NB4 (cell line): ENCODE measurements at places on chromosomes 4 and X.

GRCh38 chrX:25296850-25297249 is 281.1 kb upstream of the ARX start:
- DNase-seq, result no peak

- DNase-seq, result no peak
These were observed 221.3 kb downstream of the GPAT3 start for GRCh38 chr4:83757121-83757621.

GRCh38 chr4:179803857-179804256 is 2361.6 kb upstream of the AGA start:
- DNase-seq, result no peak

- DNase-seq, result no peak
These were observed 376.8 kb downstream of the BCOR start for GRCh38 chrX:39720945-39721344.

DNA sequence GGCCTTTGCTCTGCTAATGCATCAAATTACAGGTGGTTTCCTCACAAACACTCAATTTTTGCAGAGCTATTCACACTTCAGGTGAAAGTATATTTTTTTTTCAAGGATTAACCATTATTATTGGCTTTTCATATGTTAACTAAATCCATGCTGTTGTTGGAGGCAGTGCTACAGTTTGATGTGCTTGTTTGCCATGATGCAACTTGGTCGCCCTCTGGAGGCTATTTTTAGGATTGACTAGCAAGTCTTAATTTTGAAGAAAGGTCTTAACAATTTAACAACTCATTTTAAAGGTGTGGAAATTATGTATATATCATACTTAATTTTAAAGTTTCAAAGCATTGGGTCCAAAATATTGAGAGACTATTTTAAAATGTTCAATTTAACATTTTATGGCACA is 168.8 kb upstream of the FAM47A start:
- DNase-seq, result peak; percentile 73

DNA sequence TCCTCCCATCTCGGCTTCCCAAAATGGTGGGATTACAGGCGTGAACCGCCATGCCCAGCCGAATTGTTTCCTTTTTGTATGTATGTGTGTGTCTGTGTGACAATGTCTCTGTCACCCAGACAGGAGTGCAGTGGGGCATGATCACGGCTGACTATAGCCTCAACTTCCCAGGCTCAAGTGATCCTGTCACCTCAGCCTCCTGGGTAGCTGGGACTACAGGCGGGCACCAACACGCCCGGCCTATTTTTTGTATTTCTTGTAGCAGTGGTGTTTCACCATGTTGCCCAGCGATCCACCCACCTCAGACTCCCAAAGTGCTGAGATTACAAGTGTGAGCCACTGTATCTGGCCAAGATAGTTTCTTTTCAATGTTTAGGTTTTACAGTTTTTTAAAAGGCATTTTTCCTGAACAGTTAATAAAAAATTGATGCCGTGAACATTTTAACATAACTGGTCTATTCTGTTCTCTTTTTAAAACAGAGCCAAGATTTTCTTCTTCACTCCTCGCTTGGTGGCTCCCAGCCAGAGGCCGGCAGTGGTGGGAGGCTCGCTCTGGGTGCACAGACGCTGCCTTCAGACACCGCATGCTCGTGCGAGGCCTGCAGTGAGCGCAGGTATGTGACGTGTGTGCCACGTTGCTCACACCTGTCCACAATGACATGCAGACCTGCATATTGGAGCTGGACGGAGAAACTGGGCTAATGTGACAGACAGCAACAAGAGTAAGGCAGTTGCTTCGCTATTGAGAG is 88.5 kb downstream of the FAM193A start:
- no peak for DNase-seq

- DNase-seq, result peak; percentile 76
These were observed 508.8 kb downstream of the C4orf33 start for GRCh38 chr4:129604632-129605255.

- no peak for DNase-seq
These were observed 194.7 kb downstream of the DTHD1 start for GRCh38 chr4:36476135-36476534.

DNA sequence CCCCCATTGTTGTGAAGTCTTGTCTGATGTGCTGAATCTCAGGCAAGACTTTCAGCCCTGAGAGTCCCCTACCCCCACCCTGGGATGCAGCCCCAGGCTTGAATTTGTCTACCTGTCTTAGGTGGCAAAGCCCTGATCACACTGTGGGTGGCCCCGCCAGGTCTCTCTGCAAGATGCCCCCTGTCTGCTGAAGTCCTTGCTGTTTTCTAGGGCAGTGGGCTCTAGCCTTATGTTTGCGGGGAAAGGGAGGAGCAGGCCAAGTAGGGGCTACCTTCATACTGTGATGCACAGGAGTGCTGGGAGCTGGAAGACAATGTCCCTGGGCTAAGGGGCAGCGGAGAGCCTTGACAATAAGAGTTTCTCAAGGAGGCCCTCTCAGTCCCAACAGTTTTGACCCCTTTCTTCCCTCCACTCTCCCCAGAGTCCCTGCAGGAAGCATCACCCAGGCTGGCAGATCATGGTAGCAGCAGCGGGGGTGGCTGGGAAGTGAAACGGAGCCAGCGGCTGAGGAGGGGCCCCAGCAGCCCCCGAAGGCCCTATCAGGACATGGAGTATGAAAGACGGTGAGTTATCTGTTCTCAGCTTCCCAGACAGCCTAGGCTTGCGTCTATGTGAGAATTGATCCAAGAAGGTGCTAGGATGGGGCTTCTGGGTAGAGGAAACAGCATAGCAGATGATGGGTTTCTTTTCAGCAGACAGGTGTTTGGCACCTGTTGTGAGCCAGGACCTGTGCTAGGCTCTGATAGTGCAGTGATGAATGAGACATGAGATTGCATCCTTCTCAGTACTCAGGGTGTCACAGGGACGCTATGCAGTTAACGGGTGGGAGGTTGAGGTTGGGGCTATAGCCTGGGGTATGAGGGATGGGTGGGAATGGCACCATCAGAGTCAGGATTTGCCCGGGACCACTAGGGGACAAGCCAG is 2.2 kb downstream of the RBM10 start:
- no peak for DNase-seq

- DNase-seq, result no peak
These were observed 142.9 kb downstream of the SHOX start for GRCh38 chrX:773292-774025.

DNA sequence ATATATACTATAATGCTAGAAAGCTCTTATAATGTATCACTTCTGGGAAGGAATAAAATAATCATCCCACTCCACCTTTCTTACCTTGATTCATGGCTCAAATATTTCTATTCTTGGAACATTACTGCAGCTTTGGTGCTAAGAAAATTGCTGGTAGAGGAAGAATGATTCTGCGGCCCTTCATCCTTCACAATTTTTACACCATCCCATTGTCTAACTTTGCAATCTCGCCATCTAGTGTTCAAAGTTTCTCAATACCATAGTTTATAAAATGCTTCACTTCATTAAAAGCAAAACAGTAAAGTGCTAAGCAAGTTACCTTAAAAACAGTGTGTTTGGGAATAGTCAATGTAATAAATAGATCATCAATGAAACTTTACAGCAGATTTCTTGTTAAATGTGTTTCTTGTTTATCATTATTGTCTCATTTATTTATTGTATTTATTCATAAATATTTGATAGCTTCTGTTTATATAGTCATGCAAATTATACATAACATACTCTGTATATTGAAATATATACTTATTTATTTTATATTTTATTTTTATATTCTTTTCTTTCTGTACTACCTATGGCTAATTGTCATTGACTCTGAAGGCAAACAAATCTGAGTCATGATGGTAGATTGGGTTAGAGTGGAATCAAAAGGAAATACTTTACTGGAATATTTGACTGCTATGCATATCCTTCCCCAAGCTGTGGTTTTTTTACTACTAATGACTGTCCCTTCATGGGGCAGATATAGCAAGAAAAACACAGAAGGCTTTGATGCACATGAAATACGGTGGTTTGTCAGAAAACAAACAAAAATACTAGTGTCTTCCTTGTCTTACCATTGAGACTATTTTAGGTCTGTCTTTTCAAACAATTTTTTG is 390.7 kb downstream of the MAPK10 start:
- peak; percentile 36 for DNase-seq

DNA sequence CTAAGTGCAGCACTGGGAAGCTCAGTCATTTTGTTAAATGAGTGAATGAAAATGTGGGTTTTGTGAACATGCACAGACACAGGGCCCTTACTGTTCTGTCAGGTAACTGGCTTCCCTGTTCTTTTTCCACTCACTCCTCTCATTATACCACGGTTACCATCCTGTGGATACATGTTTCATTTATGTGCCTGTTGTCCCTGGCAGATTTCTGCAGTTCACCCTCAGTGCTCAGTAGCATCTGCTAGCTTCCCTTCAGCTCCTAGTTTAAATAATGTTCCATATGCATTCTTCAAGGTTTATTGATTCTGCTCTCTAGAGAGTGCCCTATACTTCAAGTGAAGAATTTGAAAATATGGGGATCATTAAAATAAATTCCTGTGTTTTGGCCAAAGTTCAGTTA is 1634.3 kb upstream of the ADGRL3 start:
- no peak for DNase-seq

- DNase-seq, result no peak
These were observed 237.8 kb downstream of the TRAM1L1 start for GRCh38 chr4:116847616-116848015.

- DNase-seq, result no peak
These were observed 74.3 kb downstream of the WFS1 start for GRCh38 chr4:6343939-6344408.

- DNase-seq, result no peak
These were observed 6.6 kb downstream of the TECRL start for GRCh38 chr4:64402684-64403083.

GRCh38 chr4:90060039-90060438 is 67.2 kb upstream of the CCSER1 start:
- no peak for DNase-seq

DNA sequence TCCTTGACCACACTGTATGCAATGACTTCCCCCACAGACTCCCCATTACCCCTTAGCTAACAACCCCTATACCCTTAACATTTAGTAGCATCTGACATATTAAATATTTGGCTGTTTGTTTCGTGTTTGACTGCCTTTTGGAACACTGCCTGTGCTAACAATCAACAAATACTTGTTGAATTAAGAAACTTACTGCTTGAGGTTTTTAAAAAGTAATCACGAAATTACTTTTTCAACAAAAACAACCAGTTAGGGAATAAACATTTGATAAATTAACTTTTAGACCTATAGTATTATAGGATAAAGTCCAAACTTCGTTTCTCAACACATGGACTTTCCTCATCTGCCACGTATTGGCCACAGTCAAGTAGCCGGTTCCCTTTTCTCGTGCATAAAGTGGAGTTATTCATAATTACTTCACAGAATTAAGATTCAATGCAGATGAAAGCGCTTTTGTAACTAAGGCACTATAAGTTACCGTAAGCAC is 555 bp upstream of the ELMOD2 start:
- DNase-seq, result peak; percentile 1

- peak; percentile 52 for DNase-seq
These were observed 120.3 kb downstream of the RASL11B start for GRCh38 chr4:52982255-52982945.
